ENCODE measurements at places on chromosomes 4 and X.

DNA sequence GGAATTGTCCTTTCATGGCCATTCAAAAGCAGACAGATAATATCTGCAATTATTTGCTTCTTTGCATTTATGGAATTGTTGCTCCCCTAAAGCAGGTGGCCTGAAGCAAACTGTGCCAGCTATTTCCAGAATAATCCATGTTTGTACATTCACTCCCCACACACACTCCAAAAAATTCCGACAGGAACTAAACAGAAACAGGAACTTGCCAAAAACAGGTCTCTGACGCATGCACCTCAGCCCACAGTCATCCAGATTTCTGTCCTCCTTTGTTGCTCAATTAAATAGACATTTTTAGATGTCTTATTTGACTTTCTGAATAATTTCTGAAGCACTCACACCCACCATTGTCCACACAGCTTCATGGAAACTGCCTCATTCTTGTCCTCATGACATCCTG is 71.5 kb upstream of the EDNRA start:
- DNase-seq = no peak

GRCh38 chr4:25856756-25857155 is 6.0 kb downstream of the SEL1L3 start:
- no peak for DNase-seq

DNA sequence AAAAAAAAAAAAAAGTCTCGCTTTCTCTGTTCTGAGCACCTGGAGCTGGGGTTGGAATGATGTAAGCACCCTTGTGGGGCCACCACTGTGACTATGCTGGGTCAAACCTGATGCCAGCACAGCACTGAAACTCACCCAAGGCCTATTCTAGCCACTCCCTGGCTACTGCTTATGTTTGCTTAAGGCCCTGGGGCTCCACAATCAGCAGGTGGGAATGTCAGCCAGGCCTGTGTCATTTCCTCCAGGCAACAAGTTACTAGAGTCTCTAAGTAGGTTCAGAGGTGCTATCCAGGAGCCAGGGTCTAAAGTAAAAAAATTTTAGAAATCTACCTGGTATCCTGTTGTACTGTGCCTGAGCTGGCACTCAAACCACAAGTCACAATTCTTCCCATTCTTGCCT is 1306.8 kb downstream of the STIM2 start:
- DNase-seq = no peak

- DNase-seq = no peak
Observed at GRCh38 chr4:101864660-101865059, 74.1 kb downstream of the BANK1 start.

GRCh38 chrX:95974890-95975289 is 709.8 kb upstream of the DIAPH2 start:
- no peak for DNase-seq

- DNase-seq = no peak
Observed at GRCh38 chr4:181216501-181216900, 1026.7 kb upstream of the TENM3 start.

- DNase-seq = no peak
Observed at GRCh38 chr4:54556051-54556450, 101.7 kb upstream of the KIT start.

- no peak for DNase-seq
Observed at GRCh38 chrX:154986826-154987575, 35.5 kb downstream of the F8 start.

- no peak for DNase-seq
Observed at GRCh38 chr4:179441596-179441995, 1999.4 kb upstream of the AGA start.

All from endothelial cell (in vitro differentiated cells).